OCI-LY7 (cell line): ENCODE measurements at places on chromosomes 2 and 18.
A peak's percentile ranks its signal among the peaks of the same experiment; 100 is the strongest.

DNA sequence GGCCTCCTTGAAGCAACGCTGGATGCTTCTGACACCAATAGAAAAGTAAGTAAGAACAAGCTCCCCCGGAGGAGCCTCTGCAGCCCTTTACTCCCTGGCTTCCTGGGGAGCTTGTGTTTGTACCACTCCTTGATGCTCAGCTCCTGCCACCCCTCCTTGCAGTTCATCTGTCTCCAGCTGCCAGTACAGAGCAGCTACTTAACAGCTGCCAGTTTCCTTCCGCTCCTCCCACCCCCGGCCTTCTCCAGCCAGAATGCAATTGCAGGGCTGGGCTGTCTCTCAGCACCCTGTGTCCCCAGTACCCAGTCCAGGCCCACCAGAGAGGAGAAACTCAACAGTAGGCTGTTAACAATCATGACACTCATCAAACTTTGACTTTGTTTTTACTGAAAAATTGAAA lies 109.4 kb downstream of the AOX1 start:
- DNase-seq, result peak; percentile 82

- no peak for DNase-seq
Measured at GRCh38 chr2:217875138-217875537, 127.7 kb downstream of the TNS1 start.

DNA sequence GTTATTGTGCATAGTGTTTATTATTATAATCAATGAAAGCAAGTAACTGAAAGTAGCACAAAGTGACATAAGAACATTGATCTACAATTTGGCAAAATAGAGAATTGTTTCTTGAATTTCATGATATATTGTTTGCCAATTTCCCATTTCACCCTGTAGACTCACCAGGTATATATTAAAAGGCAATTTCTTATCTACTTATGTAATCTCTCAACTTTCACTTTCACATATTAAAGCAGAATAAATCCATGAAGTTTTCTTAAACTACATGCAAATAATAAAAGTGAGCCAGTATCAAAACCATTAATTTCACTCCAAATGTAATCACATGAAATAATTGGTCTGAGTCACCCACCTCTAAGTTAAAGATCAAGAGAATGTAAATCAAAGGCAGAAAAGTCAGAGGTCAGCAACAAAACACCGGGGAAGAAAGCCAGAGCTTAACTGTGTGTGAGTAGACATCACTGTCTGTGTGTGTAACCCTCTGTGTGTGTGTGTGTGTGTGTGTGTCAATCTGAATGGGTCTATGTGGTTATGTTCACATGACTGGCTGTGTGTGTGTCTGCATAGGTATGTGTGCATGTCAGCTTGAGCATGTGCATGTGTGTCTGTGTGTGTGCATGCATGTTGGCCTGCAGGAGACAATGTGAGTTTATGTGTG lies 44.1 kb downstream of the ZNF385B start:
- DNase-seq, result no peak

- no peak for DNase-seq
Measured at GRCh38 chr2:118835746-118836410, 11.6 kb downstream of the EN1 start.

- DNase-seq, result no peak
Measured at GRCh38 chr2:39870871-39871270, 91.8 kb upstream of the THUMPD2 start.

- DNase-seq, result no peak
Measured at GRCh38 chr18:78731016-78731397, 248.6 kb upstream of the SALL3 start.

DNA sequence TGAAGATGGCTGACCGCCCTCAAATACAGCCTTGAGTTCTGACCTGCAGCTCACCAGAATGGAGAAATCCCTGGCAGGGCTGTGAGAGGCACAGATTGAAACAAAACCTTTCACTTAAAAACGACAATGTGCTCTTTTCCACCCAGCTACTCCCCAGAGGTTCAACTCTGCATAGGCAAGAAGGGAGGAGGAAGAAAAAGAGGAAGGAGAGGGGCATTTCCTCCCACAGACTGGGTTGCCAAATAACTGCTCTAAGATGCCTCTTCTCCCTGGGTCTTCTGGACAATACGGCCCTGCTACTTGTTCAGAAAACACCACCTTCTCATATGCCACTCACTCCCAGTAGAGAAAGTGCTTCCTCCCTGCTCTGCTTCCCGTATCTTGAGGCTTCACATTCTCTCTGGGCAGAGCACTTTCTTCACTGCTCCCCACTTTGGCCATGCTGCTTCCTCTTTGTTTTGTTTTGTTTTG lies 136.4 kb upstream of the SLC1A4 start:
- peak; percentile 60 for DNase-seq

- no peak for DNase-seq
Measured at GRCh38 chr2:136207665-136208064, 89.7 kb upstream of the CXCR4 start.

GRCh38 chr2:160491911-160492371 lies 1.7 kb downstream of the RBMS1 start:
- DNase-seq, result no peak

DNA sequence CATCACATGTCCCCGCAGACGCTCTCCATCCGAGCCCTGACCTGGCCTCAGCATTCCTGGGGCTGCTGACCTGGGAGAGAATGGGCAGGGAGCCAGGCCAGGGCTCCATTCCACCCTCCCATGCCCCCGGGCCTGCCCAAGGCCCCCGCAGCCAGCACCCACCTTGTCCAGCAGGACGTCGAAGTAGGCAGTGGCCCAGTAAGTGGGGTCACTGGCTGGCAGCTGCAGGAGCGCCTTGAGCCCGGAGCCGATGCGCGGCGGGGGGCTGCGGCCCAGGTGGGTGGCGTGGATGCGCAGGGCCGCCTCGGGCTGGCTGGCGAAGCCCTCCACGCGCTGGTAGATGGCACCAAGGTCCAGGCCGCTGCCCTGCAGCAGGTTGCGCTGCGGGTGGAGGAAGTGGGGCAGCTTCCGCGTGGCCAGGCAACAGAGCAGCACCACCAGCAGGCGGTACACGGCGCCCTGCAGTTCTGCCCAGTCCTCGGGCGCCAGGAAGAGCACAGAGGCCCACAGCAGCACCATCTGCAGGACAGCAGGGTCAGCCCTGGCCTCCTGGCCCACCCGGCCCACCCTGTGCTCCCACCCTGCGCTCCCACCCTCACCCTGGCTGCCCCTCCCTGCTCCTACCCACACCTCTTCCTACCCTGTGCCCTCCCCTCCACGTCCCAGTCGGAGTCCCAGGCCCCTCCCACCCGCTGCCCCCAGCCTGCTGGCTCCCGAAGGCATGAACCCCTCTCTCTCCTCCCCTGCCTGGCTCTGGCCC lies 7.6 kb downstream of the MAB21L4 start:
- DNase-seq, result no peak

GRCh38 chr2:44010266-44010665 lies 14.5 kb upstream of the LRPPRC start:
- DNase-seq, result no peak

DNA sequence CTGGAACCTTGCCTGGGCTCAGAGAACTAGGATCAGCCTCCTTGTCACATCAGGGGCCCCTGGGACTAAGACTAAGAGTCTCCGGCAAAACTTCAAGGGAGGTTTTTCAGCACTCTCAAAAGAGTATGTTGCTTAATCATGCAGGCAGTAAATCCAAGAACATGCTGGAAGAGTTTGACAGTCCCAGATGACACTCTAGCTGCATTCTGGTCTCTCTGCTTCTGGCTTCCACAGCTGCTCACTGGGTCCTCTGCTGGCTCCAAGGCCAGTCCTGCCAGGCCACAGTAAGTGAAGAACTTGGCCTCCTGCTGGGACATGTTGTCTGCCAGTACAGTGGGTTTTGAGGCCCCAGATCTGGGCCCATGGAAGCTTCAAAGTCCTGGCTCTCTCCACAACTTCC lies 45.2 kb upstream of the IL1RL1 start:
- no peak for DNase-seq

DNA sequence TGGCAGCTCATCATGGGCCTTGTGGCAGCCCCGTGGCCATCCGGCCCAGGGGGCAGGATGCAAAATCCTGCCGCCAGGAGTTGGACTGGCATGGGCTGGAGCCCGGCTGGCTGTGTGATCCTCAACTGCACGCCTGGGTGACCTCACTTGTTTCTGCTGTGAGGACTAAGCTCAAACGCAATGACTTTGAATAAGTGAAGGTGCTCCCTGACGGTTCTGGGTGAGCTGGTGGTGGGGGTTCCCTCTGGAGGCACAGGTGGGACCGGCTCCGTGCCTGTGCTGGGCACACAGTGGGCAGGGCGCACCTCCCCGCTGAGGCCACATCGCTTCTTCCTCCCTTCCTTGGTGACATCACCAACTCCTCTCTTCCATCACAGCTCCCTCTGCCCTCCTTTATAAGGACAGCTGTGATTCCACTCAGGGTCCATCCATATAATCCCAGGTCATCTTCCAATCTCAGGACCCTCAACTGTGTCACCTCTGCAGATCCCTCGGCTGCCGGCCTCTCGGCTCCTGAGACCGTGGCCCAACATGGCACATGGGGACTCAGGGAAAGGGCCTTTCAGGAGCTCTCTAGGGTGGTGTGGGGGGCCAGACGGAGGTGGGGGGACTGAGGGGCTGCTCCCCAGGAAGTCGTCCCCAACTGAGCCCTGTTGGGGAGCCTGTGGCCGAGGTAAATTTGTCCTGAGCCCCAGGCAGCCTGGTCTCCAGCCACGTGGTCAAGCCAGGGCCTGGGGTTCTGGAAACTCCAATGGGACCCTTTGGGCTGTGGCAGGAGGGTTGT lies 75.5 kb upstream of the ODC1 start:
- no peak for DNase-seq

DNA sequence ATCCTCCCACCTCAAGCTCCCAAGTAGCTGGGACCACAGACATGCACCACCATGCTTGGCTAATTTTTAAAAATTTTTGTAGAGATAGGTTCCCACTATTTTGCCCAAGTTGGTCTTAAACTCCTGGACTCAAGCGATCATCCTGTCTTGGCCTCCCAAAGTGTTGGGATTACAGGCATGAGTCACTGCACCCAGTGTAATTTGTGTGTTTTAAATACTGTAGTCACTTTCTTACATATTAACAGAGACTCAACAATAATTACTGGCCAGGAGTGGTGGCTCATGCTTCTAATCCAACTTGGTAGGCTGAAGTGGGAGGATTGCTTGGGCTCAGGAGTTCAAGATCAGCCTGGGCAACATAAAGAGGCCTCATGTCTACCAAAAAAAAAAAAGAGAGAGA lies 293.0 kb downstream of the RDH14 start:
- no peak for DNase-seq

GRCh38 chr2:136703214-136703613 lies 62.1 kb upstream of the THSD7B start:
- no peak for DNase-seq

DNA sequence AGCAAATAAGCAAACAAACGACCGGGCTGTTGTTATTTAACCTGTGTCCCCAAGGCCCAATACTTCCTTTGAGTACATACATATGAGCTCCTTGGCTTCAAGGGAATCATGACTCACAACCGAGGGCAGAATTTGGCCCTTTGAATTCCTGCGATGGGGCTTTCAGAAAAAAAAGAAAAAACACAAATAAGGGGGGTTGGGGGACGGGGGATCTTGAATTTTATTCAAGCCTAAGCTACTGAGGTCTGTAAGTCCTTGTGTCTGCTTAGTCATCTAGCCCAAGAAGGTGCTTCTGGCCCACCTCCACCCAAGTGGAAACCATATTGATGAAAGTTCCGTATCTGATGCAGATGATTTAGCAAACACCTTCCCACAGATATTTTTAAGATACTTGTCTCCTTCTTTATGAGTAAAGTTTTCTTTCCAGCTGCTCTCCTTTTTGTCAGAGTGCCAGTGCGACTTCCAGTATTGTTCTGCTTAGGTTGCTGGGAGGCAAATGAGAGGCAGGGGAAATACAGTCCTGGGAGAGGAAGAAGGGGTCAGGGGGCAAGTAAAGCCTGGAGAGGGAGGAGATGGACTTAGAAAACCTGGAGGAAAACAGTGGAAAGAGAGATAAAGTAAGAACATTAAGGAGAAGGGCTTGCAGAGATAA lies 169.6 kb downstream of the ZEB2 start:
- no peak for DNase-seq

DNA sequence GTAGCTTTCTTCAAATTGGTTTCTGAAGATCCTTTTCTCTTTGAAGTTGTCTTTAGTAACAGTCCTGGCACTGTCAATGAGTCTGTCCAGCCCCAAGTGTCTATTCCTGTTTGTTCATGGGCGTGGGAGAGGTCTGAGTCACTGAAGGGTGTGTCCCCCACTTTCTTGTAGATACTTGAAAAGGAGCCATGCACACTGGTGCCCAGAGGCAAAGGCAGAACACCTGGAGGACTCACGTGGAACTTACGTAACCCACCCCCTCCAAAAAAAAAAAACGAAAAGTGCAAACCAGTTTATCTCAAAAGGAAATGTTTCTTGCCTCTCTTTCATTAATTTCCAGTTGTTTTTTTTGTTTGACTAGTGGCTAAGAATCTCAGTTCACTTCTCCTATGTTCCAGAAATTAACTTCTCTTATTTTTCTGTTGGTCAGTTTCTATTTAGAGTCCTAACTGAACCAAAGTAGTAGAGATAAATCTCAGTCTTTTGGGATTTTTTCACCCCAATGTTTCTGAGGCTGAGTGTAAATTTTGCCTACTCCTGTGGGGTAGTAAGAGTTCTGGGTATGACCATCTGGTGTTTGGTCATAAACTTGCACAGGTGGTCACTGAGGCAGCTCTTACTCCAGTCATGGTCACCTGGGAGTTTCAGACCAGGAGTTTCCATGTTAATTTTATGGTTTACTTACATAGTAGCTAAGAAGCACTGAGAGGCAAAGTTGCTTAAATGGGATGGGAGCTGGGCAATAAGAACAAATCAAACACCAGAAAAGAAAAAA lies 54.9 kb downstream of the DSC3 start:
- no peak for DNase-seq

- DNase-seq, result no peak
Measured at GRCh38 chr2:20353241-20353992, 2.8 kb upstream of the PUM2 start.

DNA sequence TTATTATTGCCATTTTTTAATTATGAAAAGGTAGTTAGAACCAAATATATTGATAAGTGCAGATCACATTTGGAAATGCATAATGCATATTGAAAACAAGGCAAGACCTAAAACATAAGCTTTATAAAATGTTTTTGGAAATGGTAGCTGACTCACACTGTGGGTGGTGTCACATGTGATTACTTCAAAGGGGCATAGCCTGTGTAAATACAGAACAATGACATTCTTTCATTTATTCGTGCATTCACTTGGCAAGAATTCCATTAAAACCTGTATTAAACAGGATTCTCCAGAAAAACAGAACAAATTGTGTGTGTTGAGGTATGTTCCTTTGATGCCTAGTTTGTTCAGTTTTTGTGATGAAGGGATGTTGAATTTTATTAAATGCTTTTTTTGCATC lies 427.3 kb upstream of the ST6GAL2 start:
- DNase-seq, result no peak

GRCh38 chr2:184598316-184599053 lies at the start of gene ZNF804A:
Gene ZNF804A, plus strand, starts transcription at chr2:184598529. Its CDS starts 431 bp downstream, at chr2:184598960.
- DNase-seq, result peak; percentile 96

DNA sequence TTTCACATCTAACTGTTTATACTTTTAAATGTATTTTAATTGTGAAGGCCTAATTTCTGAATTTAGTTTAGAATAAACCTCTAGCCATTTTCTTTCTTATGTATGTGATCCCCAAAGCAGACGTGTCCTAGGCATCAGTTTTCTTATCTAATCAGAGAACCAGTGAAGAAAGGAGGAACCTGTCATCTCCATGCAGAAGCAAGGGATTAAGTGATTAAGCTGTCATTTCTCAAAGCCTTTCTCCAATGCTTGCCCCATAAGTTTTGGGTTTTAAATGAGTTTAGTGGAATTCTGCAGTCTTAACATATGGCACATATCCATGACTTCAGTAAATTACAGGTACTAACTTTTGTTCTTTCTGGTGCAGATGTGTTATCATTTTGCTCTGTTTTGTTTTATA lies 190.4 kb downstream of the PLCL1 start:
- DNase-seq, result no peak
